Fibroblast of mammary gland (primary cell): ENCODE measurements at places on chromosomes 5 and 9.
A peak's percentile ranks its signal among the peaks of the same experiment; 100 is the strongest.

- no peak for DNase-seq
Measured at GRCh38 chr5:123142206-123142915, 53.3 kb downstream of the PRDM6 start.

DNA sequence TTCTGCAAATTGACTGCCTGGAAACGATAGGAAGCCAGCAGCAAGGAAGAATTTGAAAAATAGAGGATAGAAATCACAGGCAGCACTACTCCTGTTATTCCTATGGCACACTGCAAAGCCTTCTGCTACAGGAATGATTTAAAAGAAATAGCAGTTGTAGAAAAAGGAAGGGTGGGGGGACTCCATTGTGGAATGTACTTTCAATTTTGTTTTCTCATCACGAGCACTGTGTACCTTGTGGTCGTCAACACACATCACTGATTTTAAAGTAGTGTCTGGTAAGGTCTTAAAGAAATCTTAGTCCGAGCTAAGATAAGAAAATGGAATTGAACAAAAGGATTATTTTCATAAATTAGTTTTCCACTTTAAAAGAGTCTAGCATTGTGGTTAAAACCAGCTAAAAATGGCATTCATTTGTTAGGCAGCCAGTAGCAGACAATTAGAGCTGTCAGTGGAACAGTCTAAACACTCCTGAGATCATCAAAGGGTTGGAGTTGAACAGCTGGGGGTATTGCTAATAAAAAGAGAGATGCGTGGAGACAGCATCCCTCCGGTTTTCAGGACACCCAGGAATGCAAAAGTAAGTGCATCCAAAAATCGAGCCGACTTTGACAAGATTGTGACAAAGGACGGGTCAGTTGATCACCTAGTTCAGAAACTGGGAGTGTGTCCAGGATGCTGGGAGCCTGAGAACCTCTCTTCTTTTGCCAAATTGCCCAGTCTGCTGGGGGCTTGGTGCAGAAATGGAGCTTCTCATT lies 97.8 kb upstream of the WWC1 start:
- DNase-seq: no peak

- DNase-seq: no peak
Measured at GRCh38 chr9:976258-976942, at the start of gene DMRT3. Gene DMRT3 (plus strand): TSS chr9:976655. CDS start chr9:977002, 347 bp downstream.

DNA sequence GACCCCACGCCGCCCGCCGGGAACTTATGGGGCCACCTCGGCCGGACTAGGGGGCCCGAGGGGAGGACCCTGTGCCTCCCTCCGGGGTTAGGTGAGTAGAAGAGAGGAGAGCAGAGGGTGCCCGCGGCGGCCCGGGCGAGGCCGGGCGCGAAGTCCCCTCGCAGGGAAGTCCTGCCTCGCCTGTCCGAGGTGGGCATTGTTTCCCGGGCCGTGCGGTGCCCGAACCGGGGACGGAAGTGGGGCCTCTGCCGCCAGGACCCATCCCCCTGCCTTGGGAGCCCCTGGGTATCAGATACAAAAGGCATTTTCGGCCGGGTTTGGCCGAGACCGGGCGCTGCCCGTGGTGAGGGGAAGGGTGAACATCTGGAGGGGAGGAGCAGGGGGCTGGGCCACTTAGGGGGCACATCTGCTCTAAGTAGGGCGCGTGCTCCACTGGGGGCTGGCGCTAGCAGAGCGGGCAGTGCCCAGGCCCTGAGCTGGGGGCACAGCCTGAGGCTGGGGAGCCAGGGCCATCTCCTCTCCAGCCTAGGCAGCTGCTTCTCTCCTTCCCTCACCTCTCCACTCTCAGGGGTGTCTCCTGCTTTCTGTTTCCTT lies 48.2 kb downstream of the DAB2IP start:
- no peak for DNase-seq

DNA sequence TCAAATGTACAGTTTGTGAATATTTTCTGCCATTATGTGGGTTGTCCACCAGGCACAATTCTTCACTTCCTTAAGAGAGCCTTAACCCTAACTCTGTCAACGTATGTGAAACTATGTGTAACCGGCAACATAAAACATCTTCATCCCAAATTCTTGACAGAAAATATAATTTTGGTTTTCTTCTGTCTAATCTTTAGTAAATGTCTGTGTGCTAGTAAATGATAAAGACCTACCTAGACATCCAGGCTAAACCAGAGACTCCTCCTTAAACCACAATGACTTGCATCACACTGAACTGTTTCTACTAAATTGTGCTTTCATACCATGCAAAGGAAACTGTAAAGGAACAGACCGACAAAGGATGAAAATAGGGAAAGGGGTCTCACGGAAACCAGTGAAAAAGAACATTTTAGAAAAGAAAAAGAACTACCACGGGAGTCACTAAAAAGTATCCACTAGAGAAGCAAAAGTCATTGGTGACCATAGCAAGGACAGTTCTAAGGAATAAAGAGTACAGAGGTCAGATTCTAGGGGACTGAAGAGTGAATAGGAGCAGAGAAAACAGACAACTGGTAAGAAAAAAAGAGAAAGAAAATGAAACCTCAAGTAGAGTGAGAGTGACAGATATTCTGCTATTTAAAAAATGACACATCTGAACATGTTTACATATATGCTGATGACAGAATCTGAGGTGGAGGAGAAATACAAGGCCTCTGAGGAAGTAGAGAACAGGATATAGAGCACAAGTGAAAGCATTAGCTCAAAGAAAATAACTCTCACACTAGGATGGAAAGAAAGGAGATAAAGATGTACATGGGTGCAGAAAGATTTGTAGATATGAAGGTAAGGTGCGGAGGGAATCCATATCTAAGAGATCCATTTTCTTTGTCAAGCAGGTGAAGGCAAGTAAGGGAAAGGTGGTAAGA lies 49.4 kb downstream of the FNIP1 start:
- peak; percentile 23 for DNase-seq

DNA sequence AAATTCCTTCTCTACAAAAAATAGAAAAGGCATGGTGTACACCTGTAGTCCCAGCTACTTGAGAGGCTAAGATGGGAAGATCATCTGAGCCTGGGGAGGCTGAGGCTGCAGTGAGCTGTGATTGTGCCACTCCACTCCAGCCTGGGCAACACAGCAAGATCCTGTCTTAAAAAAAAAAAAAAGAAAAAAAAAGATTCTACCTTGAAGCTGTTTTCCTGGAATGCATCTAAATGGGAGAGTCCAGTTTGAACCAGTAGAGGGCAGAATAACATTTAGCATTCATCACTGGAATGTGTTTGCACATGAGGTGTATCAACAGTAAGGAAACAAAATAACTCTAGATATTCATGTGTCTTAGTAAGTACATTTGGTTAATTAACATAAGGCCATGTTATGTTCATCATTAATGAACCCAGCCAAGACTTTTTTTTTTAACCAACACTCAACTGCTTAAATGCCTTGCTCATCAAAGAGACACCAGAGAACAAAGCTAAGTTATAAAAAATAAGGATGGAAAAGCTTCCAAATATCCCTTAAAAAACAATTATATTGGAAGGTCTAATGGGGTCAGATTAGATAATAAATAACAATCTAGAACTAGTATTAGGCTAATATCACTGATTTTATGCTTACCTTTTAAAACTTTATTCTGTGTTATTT lies 16.1 kb downstream of the IFNE start:
- DNase-seq: peak; percentile 69

DNA sequence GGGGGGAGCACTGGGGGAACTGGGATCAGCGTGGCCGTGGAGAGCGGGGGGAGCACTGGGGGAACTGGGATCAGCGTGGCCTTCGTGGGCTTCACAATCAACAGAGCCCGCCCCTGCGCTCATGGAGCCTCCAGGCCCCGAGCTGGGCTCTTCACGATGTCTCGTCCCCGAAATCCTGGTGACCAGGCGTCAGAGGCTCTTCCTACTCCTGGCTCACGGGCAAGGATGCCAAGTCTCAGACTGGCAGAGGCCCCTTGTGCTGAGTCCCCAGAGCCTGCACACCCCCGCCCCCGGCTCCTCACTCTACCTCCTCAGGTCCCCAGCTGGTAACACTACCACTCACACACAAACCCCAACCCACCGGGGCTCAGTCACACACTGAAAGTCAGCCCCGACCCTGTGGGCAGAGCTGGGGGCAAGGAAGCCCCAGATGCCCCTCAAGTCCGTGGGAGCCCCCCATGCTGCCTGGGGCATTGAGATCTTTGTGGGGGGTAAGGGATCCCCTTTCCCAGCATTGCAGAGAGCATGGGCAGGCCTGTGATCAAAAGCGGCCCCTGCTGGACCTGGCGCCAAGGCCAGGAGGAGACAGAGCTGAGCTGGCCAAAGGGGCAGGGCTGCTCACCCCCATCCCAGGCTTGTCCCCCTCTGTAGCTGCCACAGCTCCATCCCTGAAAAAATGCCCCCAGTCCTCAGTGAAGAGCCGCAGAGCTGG lies 26.7 kb downstream of the LHX3 start:
- DNase-seq: no peak

DNA sequence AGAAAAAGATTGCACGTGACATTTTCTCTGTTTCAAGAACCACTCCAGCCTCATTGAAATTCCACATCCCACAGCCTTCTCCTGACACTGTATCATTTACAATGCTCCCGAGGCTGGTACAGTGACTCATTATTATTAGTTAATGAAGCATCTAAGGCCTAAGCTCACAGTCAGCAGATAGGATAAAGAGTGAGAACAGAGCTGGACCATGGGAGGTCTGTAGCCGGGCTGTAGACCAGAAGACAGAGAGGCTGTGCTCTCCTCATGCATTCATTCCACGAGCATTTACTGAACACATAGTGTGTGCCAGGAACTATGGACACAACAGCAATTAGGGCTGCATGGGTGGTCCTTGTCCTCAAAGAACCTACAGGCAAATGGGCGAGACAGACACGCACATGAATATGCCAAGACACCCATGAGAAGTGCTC lies 47.3 kb upstream of the GALNT10 start:
- no peak for DNase-seq

GRCh38 chr9:112894699-112895098 lies 4.0 kb upstream of the SLC46A2 start:
- DNase-seq: peak; percentile 38

DNA sequence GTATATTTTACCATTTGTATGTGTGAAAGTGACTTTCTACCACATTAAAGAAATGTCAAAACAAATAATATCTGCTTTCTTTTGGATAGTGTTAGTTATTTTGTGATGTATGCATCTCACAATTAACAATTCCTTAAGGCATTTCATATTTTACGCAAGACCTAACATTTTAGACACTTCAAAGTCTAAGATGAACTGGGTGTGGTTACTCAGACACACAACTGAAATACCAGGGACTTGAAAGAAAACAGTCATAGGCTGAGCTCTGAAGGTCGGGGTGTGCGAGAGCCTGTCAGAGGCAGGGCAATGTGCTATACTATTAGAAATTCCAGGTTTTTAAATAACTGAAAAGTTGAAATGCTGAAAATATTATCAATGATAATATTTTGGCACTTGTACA lies 44.5 kb upstream of the ZNF622 start:
- DNase-seq: no peak

GRCh38 chr9:96617439-96618185 lies 2.0 kb downstream of the CDC14B start:
- DNase-seq: no peak

DNA sequence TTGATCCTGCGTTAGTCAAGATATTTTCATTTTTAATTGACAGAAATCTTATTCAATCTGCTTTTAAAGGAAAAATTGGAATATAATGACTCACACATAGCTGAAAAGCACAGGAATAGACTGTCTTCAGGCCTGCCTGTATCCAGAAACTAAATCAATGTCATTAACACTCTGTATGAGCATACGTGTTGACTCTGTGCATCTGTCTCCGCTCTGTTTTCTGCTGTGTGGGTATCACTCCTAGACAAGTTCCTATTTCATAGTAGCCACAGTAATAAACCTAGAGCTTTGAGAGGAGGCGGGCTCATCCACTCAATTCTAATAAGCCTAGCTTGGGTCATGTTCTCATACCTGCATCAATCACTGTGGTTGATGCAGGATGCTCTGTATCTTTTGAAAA lies 267.6 kb downstream of the KCTD16 start:
- DNase-seq: no peak

DNA sequence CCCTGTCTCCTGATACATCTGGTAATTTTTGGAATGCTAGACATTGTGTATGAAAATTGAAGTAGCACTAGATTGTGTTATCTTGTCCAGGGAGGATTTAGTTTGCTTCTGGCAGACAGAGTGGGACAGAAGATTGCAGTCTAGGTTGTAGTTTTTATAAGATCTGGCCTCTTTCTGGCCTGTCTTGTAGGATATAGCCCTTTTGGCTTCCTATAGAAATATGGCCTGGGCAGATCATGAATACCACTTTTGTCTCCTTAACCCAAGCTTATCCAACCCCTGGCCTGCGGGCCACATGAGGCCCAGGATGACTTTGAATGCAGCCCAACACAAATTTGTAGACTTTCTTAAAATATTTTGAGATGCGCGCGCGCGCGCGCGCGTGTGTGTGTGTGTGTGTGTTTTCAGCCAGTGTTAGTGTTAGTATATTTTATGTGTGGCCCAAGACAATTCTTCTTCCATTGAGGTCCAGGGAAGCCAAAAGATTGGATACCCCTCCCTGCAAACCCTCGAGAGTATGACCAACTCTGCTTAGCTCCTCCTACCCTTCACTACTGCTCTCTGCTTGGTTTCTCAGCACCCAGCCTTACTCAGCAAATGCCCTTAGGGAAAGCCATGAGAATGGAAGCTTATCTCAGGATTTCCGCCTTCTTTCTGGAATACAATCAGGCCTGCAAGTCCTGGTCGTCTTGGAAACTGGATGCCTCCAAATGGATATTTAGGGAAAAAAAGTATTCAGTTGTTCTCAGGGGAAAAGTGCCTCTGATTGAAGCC lies 26.5 kb downstream of the ANKRD33B start:
- peak; percentile 67 for DNase-seq

- DNase-seq: no peak
Measured at GRCh38 chr5:125313555-125313954, 567.1 kb upstream of the ZNF608 start.

DNA sequence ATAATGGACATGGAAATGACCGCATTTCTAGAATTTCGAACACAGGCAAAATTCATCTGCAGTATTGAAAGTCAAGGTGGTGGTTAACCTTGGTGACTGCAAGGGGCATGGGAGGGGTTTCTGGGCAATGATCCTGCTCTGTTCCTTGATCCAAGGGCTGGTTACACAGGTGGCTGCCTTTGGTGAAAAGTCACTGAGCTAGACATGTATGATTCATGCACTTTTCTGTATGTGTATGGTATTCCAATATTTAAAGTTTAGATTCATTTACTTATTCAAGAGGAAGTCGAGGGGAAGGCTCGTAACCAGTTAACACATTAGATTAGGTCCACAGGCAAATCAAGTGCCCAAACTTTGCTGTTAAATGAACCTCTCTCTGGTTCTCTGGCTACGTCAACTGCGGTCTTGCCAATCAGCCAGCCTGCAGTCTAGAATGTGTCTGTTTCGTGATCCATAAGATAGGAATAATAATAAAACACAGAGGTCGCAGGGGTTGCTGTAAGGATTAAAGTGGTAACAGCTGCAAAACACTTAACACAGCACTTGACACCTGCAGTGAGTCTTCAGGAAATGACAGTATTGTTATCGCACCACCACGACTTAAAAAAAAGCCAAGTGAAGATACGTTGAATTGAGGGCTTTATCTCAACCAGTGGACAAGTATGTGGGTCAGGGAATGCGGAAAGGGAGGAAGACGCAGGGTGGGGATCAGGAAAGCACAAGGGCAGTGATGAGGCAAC lies 92.5 kb downstream of the TLE1 start:
- DNase-seq: no peak
